ENCODE measurements at places on chromosomes 7 and 10.

- no peak for DNase-seq
Observed at GRCh38 chr7:5094641-5095040, 49.0 kb downstream of the RBAK start.

GRCh38 chr10:119776536-119776935 is 50.7 kb downstream of the INPP5F start:
- no peak for DNase-seq

DNA sequence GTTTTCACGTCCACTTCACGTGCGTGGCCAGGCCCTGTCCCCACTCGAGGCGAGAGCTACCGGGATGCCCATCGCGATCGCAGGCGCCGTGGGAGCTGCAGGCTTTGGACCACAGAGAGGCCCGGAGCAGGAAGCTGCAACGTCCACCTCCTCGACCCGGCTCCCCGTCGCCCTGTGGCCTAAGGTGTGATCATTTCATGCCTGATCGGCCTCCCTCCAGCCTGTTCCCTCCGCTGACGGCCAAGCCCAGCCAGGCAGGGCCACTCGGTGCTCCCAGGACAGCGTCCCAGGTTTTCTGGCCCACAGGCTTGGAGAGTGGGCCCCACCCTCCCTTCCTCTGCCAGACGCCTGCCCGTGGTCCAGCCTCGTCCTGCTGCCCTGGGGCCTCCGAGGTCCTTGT is 19.6 kb downstream of the KNDC1 start:
- no peak for DNase-seq

DNA sequence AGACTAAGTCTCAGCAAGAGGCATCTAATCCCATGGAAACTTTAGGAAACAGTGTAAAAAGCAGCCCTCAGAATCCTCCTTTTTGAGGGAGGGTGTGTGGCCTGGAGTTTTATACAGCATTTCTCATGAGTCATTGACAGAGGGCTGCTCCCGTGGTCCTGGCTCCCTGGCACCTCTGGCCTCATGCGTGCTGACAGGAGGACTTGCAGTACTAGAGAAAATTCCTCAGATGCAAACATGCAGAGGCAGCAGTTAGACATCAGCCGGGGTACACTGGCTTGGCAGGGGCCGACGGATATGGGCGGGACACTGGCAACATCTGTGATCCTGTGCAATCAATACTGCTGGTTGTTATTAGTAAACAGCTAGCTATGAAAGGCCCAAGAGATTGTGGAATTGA is 925.1 kb upstream of the CELF2 start:
- no peak for DNase-seq

GRCh38 chr7:147044941-147045340 is 928.3 kb downstream of the CNTNAP2 start:
- DNase-seq = no peak

DNA sequence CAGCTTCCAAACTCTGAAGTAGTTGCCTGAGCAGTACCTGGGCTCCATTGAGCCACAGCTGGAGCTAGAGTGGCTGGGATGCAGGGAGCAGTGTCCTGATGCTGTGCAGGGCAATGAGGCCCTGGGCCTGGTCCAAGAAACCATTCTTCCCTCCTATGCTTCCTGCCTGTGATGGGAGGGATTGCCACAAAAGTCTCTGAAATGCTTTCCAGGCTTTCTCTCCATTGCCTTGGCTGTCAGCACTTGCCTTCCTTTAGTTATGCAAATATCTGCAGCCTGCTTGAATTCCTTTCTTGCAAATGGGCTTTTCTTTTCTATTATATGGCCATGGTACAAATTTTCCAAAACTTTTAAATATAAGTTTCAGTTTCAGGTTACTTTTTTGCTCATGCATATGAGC is 972.2 kb upstream of the MBL2 start:
- DNase-seq = no peak

DNA sequence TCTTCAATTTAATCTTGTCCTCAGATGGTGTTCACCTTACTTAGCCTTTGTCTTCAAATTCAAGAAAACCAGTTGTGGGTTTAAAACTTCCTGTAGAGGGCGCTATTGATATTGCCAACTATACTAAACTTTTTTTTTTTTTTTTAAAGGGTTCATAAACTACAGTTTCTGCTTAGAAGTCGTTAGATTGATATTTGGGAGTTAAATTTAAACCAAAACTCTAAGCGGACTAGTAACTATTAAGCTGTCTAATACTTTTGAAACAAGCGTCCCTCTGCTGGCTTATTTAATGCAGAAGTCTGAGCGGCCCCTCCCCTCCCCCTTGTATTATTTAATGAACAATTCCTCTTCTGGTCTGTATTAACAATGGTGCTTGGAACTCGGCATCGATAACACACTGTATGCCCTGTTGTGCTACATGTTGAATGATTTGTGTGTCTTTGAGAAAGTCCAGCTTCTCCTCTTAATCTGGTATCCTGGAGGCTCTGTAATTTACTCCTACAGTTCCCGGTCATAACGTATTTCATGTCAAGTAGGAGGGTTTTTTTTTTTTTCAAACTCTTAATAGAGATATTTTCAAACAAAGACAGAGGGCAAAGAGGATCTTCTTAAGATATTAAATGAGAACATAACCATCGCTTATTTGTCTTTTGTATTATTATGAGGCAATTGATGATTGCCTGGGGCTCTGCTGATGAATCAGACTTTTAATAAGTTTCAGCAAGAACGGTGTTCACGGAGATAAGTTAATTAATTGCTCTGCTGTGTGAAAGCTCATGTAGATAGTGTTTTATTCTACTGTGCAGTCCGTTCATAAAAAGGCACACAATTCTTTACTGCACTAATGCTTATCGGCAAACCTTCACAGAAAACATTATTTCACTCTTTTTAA is 22.6 kb upstream of the CREB5 start:
- no peak for DNase-seq

DNA sequence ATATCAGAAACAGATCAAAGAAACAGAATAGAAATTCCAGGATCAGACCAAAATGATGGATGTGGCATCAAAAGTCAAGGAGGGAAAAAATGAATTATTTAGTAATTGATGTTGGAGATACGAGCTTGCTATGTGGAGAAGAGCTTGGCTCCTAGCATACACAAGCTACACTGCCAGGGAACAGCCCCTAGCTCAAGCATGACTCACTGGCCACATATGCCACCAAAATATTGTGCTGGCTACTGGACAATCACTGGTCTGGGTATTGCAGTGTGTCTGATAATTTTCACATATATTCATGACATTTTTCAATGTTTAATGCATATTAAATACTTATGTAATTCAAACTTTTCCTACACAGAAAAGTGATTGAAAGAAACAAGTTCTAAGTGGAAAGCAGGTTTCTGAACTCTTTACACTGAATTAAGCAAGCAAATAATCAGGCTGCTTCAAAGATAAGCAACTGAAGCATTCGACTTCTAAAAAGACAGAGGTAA is 59.3 kb downstream of the OAT start:
- no peak for DNase-seq

DNA sequence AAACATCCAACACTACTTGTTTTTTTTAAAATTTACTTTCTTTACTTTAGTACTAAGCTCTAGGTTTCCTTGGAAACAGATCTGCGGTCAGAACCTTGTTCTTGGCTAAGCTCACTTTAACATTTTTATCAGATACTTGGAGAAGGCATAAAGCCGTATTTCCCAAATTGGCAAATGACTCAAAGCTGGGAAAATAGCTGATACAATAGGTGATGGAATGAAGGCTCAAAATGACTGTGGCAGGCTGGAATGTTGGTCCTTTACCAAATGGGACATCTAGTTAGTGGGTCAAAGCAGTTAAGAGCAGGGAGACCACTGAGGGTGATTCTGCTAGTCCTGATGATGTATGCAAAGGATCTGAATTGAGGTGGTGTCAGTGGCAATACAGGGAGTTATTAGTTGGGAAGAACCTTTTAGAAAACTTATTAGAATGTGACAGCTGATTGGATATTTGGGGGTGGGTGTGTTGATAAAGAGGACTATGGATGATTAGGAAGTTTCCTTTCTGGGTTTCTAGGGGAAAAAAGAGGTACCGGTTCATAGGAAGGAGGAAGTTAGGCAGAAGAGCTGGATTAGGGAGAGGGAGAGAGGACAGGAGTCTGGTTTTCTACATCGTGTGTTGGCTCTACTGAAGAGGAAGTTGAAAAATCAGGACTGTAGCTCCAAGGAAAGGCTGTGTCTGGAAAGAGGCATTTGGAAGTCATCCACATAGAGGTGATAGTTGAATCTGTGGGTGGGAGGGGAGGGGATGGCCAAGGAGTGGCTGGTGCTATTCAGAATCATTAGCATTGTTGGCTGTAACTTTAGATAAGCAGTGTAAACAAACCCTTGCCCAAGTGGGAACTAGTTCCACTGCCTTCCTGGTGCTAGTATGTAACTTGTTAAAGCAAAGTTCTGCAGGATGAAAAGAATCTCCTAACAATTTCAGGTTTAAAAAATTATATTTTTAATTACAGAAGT is 13.1 kb downstream of the PLCE1 start:
- DNase-seq = no peak

Data from T-helper 2 cell treated with Interferon-gamma antibody and Interleukin-4, amounts not matched to agents 5 μg/mL and 100 μg/mL, for 36 hours (primary cell).